GM10248 (cell line): ENCODE measurements at places on chromosomes 3 and 15.

DNA sequence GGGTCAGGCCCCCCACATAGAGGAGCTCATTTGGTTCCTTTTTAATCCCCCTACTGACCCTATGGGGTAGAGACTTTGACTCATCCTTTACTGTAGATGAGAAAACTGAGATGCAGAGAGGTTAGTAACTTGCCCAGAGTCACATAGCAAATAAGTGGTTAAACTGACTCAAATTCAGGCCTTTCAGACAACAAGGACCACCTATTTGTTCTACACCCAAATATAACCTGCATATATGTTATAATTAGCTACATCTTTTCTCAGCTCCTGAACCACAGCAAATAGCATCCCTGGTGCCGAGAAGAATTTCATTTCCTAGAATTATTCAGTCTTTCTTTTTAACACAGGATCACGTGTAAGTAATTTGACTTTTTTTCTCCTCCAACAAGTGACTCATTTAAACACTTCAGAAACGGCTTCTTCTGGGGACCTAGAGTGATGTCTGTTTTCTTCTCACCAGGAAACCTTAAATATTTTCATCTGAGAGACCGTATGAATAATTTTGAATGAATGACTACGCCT is 57.4 kb downstream of the MGLL start:
- no peak for DNase-seq

GRCh38 chr3:115616461-115616860 is 6.8 kb upstream of the GAP43 start:
- DNase-seq = no peak

- no peak for DNase-seq
These were observed 3.8 kb upstream of the KATNBL1 start for GRCh38 chr15:34213690-34214089.

DNA sequence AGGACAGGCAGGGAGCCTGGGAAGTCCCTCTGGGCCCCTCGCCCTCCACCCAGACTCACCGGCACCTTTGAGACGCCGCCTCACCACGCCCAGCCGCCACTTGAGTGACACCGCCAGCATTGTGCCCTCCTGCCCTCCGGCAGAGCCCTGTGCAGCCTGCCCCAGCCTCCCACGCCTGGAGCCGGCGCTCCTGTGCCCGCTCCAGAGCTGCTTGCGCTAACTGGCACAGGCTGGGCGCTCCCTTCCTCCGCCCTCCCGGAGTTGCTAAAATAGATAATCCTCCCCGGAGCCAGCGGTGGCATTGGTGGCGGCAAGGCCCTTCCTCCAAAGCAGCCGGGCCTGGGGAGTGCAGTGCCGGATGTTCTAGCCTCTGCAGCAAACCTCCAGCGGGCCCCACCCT is 15.7 kb upstream of the GRIP2 start:
- no peak for DNase-seq

- DNase-seq = no peak
These were observed 1.5 kb downstream of the TMEM44 start for GRCh38 chr3:194631696-194632095.

- no peak for DNase-seq
These were observed 4.5 kb upstream of the MGA start for GRCh38 chr15:41655716-41656115.

DNA sequence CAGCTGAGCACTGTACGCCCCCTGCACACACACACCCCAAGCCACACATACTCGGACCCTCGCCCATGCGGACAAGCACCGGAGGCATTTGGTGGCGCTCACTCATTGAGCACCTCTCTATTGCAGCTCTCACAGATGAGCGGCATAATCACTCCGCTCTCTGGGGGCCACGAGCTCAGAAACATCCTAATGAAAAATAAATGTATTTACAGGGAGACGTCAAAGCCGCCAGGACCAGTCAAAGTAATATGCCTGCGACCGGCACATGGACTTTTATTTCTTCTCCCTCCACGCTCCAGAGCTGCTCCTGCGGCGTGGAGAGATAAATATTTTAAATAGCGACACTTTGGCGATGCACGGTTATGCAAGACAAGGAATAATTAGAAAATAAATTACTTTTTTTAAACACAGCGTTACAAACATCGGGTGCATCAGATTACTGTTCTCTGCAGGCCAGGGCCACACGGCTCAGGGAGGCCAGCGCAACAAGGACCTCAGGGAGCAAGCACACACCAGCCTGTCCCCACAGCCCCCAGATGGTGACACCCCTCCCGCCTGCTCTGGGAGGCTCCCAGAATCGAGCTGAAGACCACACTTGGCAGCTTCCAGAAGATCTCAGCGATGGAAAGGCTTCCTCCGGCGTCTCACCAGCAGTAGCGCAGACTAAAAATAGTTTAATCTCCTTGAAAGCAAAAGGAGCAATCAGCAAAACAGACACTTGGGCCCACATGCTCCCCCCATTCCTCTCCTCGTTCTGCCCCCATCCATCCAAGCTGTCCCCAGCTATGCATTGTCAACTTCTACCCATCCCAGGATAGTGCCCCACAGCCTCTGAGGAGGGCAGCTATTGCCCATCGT is 48.0 kb downstream of the CACNA2D2 start:
- no peak for DNase-seq

DNA sequence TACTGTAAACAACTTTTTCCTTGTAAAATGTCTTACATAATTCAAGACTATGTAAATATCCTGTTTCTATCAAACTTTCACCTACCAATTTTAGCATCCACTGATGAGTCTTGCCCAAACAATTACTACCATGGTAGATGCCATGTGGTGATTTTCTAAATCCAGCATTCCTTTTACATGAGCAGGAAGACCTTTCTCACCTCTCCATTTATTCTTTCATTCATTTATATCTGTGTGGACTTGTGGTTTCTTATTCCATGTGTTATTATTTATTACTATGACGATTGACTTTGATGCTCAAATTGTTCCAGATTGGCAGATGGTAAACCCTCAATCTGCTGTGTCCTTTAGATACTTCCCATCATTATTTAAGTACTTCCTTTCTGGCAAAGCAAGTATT is 62.4 kb downstream of the IFT57 start:
- no peak for DNase-seq

DNA sequence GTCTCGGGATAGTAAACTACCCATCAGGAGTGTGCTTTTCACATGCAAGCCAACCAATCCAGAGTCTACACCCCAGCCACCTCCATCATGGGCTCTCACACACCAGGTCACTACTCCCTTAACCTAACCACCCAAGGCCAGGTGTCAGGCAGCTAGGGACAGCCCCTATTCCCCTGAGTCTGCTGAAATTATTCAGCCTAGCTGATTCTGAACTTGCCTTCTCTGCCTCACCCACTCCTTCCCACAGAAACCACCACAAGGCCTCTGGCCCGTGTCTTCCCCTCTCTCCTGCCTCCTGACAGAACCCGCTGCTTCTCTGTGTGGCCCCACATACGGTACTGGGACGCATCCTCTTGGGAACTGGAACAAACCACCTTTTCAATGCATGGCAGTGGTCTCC is 82.1 kb downstream of the PCSK6 start:
- DNase-seq = peak; percentile 83

GRCh38 chr3:176994891-176995781 is 202.1 kb downstream of the TBL1XR1 start:
- no peak for DNase-seq

GRCh38 chr3:31740397-31740796 is 207.7 kb downstream of the STT3B start:
- no peak for DNase-seq

DNA sequence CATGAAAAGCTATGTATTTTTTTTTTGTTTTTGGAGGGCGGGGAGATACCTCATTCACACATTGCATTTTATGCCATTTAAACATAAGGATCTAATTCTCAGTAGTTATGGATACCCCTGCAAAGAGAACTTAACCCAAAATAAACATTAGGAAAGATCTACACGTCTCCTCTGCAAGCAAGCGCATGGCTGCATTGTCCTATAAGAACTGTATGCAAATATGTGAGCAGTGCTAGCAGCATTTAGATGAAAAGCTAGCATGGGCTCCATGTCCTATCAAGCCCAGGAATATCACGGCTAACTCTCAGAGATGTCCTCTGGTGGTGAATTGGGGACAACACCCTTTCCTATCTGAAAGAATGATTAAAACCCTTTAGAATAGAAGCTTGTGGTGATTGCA is 292.8 kb downstream of the MEX3B start:
- DNase-seq = no peak

- DNase-seq = no peak
These were observed 65.9 kb upstream of the ARHGEF3 start for GRCh38 chr3:56867671-56868070.

GRCh38 chr3:184737641-184738505 is 26.0 kb upstream of the MAGEF1 start:
- no peak for DNase-seq

- DNase-seq = peak; percentile 26
These were observed 17.3 kb downstream of the KPNA1 start for GRCh38 chr3:122497425-122497824.

DNA sequence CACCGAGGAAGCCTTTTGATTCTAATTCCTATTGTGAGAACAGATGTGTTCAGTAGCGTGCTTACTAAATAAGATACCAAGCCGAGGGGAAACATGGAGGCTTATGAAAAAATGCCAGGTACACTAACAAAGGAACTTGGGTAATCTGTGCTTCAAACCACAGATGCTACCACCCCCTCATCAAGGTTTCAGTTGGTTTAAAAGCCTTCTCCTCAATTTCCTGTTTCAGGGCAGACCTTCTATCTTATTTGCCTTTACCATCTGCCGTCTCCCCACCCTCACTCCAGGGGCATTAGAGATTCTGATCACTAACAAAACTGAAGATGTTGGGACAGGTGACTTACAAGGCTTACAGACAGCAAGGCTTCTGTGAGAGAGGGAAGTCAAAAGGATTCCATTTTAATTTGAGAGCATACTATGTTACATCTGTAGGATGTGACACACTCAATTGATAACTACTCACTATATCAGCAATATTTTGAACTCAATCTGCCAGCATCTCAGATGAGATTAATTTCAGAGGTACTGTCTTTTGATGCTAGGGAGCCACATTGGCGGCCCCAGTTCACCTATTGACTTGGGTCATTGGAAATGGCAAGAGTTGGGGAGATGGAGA is 60.6 kb upstream of the PLCL2 start:
- DNase-seq = peak; percentile 28

GRCh38 chr3:111333642-111334041 is 208.4 kb upstream of the CD96 start:
- no peak for DNase-seq

- no peak for DNase-seq
These were observed 8.7 kb upstream of the ACAP2 start for GRCh38 chr3:195451373-195452015.

- no peak for DNase-seq
These were observed 1.2 kb downstream of the MKRN3 start for GRCh38 chr15:23566651-23567050.

GRCh38 chr3:5389057-5389456 is 201.6 kb downstream of the EDEM1 start:
- DNase-seq = no peak

- DNase-seq = no peak
These were observed 26.8 kb upstream of the SEMA4B start for GRCh38 chr15:90174140-90174875.

- DNase-seq = no peak
These were observed 252.6 kb downstream of the PLCL2 start for GRCh38 chr3:17137321-17137826.

DNA sequence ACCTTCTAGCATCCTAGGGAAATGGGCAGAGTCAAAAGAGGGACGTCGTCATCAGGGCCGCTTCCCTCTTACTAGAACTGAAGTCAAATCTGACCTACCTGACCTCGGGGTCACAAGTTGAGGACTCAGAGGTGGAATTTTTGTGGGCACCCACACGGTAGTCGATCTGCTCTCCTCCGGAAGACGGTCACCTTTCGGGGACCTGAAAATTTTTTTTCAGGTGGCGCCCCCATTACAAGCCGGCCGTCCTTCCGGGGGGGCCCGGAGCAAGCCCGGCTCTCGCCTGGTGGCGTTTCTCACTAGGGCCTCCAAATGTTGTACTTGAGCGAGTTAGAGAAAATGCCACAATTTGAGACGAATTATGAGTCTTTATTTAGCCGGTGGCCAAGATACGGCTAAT is 157.5 kb upstream of the FRG2C start:
- DNase-seq = no peak

- peak; percentile 41 for DNase-seq
These were observed 812 bp downstream of the P4HTM start for GRCh38 chr3:48990636-48991469.

- DNase-seq = no peak
These were observed 293.3 kb downstream of the MEX3B start for GRCh38 chr15:81752546-81752942.

GRCh38 chr3:146542978-146543377 is 1.4 kb downstream of the PLSCR1 start:
- DNase-seq = no peak

DNA sequence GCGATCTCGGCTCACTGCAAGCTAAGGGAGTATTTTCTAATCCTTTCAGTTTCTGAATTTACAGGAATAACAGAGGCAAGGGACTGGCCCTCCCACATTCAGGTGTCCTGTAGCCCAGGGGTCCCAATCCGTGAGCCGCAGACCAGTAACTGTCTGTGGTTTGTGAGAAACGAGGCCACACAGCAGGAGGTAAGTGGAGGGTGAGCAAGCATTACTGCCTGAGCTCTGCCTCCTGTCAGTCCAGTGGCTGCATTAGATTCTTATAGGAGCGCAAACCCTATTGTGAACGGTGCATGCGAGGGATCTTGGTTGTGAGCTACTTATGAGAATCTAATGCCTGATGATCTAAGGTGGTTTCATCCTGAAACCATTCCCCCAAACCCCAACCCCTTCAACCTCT is 5.0 kb upstream of the IL17RC start:
- DNase-seq = no peak

DNA sequence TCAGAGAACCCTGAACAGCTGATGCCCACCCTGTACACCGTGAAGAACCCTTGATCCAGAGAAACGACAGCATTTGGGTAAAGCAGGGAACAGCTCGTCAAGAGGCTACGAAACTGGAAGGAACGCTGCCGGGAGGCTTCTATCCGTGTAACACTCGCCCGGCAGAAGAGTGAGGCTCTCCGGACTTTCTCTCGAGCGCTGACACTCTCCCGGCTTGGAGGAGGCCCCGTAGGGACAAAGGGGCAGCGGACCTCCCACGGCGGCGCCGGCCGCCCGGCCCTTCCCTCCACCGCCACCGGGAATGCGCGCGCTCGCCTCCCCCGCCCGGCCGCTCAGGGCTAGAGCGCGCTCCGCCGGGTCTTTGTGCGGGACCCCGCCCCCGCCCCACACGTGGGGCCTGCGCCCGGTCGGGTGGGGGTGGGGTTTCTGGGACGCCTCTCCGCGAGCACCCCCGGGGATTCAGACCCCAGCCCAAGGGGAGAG is 1.7 kb downstream of the HYAL2 start:
- peak; percentile 82 for DNase-seq

DNA sequence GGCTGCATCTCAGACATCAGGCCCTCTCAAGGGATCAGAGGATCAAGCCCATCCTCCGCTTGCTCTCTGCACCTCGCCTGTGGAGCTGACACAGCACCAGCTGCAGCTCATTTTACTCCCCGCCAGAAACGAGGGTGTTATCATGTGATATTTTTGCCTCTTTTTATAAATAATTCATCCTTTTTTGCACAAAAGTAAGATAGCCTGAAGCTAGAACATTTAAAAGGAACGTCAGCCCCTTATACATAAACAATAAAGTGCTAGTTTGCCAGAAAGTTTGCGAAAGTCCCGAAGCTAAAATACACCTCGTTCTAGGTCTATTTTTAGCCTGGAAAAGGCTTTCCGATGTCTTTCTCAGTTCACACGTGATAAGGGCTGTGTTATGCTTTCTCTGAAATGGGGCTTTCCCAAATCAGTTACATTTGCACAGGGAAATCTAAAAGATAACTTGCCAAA is 9.6 kb upstream of the FAM174B start:
- no peak for DNase-seq

- DNase-seq = peak; percentile 22
These were observed 598.4 kb downstream of the FGF12 start for GRCh38 chr3:192128922-192129321.
